ENCODE measurements at places on chromosomes 1 and 21.

DNA sequence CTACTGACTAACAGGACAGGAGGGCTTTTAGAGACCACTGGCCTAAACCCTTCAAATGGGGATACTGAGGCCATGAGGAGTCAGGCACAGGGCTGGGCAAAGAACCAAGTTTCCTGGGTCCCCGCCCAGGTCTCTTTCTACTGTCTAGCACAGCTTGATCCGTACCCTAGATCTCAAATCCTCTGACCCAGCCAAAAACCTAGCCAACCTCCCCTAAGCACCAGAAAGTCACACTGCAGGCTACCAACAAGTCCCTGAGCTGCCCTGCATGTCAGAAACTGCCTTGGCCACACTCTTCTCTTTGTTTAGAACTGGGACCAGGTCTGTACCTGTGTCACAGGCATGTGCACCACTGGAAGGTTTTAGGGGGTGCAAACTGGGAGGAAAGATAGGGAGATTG is 33.6 kb downstream of the AHDC1 start:
- DNase-seq: no peak

GRCh38 chr1:218694636-218695035 is 349.5 kb downstream of the TGFB2 start:
- DNase-seq: no peak

DNA sequence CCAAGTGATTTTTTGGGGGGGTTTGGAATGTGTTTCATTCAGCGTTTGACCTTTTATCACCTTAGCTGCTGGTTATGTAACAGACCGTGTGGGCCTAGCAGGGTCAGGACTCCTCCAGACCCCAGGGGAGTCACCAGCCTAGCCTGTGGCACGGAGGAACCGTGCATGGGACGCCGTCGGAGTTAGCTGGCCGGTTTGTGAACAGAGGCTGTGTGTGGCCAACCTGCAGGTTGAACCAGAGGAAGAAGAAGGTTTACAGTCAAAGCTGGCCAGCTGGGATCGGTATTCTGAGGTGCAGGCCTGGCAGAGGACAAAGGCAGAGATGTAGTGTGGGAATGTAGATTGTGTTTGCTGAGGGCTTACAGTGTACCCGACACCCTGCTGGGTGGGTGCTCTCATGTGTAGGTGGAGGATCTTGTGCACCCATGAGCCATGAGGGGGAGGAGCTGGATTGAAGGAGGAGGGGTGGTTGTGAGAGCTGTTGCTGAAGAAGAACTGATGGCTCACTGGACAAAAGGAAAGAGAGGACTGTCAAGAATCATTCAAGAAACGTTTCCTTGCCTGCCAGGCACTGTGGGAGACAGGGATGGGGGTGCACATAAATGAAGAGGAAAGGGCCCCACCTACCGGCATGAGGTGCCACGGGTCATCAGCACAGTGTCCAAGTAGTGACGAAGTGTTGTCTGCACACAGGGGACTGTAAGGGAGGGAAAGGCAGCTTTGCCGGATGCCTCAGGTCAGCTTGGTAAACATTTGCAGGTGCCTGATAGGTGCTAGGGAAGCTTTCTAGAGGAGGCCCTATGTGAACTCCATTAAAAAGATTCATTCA is 40.0 kb upstream of the PWP2 start:
- no peak for DNase-seq

DNA sequence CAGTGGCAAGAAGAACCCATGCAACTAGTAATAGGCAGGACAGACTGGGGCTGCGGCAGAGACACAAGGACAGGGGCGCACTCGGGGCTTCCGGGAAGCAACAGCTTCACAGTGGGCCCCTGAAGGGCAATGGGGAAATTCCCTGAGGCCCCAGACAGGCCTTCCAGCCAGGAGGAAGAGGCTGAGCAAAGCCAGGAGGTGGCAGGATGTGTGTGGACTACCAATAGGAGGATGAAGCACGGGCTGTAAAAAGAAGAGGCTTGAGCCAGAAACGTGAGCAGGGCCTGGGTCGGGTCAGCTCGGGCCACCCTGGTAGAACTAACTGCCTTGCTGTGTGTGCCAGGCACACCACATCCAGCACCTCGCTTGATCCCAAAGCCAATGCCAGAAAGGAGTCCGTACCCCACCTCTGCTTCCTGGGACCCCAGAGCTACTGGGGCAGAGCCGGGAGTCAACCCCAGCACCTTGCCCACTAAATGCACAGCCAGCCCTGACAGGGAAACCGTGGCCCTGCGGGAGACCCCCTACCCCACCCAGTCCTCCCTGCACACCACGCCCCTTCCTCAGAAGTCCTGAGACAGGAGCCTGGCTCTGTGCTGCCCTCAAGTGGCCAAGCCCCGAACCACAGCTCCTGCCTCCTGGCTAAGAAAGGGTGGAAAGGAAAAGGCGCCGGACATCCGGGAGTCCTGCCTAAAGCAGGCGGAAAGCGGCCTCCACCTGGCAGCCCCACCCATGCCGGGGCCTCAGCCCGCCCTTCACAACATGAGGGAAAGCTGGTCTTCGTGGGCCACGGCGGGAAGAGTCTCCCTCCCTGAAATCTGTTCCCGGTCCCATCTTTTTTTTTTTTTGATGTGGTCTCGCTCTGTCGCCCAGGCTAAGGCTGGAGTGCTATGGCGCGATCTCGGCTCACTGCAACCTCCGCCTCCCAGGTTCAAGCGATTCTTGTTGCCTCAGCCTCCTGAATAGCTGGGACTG is 33.7 kb downstream of the TTC39A start:
- peak; percentile 45 for DNase-seq

DNA sequence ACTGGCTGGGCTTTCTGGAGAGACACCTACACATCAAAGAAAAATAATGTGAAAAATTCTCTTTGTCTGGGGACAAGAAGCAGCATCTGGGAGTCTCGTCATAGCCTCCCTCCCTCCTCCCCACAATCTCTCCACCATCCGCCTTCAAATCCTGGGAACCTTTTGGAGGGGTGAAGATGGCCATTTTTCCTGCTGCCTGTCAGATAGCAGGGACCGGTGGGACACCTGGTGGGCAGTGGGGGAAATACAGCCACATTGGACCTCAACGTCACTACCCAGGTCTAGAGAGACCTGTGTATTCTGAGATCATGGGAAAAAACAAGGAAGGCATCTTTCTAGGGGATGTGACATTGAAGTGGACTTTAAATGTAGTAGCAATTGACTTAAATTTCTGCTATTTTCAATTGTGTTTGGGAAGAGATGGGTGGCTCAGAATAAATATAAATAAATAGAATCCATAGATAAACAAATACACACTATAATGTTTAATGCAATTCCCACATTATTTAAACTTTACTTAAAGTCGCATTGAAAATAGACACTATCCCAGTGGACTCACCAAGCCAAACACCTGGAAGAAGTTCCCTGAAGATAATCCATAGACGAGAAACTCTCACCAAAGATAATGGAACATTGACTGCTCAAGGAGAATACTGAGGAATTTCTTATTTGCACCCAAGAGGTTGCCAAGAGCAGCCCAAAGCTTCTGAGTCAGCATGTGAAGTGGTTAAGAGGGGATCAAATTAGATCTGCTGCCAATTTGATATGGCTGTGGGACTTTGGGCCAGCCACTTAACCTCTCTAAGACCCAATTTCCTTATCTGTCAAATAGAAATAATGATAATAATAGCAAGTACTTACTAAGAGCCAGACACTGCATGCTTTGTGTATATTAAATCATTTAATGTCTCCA is 147.6 kb upstream of the CAMK1G start:
- DNase-seq: peak; percentile 63

DNA sequence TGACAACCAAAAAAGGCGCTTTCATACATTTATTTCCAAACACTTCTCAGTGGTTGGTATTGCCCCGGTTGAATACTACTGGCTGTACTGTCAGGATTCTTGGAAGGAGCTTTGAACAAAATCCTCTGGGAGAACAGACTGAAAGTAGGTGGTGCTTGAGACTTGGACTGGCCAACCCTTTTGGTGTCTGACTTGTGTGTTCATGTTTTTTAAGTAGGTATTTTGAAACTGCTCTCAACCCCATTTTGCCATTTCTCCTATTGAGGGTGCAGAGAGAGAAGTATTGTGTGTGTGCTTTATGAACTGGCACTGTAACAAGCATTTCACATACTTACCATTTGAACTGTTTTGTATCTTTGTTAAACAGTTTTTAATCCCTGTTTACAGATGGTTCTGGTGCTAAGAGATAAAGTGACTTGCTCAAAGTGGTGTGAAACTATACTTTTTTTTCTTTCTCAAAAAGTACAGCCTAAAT is 21.2 kb downstream of the ARID1A start:
- DNase-seq: no peak

GRCh38 chr1:201444792-201445191 is 23.3 kb upstream of the TNNI1 start:
- no peak for DNase-seq

GRCh38 chr1:218374401-218375353 is 29.5 kb downstream of the TGFB2 start:
- DNase-seq: no peak

Data from astrocyte of the cerebellum (primary cell).